Astrocyte (in vitro differentiated cells and primary cell): ENCODE measurements at places on chromosomes 1 and 21.

DNA sequence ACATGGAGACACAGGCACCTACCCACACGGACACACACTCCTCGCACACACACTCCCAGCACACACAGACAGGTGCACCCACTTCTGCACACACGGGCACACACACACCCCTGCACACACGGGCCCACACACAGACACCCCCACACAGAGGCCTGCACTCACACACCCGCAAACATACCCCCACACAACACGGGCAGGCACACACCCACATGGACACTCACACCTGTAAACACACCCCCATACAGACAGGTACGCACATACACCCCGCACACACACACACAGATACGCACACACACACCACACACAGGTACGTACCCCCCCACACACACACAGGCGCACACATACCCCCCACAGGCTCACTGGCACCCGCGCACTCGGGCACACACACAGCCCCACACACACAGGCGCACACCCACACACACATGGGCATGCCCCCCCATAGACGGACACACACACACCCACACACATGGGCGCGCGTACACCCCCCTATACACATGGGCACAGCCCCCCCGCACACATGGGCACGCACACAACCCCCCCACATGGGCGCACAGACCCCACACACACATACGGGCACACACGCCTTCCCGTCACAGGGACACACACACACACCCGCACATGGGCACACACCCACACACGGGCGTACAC lies 6.1 kb downstream of the ATAD3A start:
- no peak for DNase-seq

DNA sequence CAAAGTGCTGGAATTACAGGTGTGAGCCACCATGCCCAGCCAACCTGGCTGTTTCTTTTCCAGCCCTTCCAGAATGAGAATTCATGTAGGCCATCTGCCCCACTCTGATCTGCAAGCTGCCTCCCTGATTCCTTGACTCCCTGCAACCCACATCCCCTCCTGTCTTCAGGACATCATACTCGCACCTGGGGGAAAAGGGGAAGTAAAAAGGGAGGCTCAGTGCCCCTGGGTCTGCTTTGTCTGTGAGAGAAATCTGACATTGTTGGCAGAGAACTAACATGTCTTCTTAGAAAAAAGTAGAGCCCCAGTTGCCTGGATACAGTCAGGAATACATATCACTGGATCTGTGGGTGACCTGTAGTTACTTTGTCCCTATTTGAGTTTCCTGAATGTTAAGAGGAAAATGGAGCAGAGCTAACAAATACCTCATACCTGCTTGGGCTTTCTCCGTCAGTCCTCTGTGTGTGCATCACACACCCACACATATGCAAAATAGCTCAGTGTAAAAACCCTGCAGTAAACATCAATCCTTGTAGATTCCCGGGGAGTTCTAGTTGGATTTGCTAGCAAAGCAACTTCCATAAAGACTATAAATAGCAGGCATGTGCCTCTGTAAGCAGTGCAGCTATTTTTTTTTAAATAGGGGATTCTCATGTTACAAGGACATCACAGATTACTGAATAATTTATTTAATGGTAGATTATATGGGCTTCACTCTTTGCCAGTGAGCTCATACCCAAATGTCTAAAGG lies 62.9 kb downstream of the TEX35 start:
- DNase-seq = peak; percentile 8

DNA sequence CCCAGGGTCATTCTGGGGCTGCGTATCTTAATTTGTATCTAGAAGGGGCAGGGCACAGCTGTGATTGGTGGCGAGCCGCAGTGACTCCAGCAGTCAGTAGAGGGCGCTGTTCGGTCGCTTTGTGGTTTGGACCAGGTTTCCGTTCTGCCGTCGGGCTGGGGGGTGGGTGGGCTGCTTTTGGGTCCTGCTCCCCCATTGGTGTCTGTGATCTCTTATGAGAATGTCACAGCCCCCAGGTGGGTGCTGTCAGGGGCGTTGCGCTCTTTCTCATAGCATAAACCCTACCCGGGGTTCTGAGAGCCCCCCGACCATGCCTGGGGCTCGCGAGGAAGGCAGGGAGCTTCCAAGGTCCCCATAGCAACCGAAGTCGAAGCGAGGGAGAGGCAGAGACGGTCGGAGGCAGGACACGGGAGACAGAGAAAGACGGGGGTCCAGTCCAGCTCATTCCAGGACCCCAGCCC lies 5.4 kb downstream of the TFF3 start:
- DNase-seq = no peak

DNA sequence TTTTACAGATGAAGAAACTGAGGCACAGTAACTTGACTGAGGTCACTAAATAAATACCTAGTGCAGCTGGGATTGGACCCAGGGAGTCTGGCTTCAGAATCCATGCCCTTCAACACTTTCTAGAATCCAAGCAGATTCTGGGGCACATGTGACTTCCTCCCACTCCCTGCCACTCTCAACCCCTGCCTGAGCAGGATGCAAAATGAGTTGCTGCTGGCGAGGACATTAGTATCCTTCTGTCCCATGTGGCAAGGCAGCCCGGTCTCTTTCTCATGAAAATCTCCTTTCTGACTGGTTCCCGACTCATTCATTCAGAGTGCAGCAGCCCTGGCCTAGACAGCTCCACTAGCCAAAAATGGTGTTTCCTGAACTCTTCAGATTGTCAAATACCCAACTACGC lies 28.4 kb downstream of the TNNT2 start:
- no peak for DNase-seq

GRCh38 chr1:23718482-23718881 lies 24.8 kb upstream of the ELOA start:
- no peak for DNase-seq

DNA sequence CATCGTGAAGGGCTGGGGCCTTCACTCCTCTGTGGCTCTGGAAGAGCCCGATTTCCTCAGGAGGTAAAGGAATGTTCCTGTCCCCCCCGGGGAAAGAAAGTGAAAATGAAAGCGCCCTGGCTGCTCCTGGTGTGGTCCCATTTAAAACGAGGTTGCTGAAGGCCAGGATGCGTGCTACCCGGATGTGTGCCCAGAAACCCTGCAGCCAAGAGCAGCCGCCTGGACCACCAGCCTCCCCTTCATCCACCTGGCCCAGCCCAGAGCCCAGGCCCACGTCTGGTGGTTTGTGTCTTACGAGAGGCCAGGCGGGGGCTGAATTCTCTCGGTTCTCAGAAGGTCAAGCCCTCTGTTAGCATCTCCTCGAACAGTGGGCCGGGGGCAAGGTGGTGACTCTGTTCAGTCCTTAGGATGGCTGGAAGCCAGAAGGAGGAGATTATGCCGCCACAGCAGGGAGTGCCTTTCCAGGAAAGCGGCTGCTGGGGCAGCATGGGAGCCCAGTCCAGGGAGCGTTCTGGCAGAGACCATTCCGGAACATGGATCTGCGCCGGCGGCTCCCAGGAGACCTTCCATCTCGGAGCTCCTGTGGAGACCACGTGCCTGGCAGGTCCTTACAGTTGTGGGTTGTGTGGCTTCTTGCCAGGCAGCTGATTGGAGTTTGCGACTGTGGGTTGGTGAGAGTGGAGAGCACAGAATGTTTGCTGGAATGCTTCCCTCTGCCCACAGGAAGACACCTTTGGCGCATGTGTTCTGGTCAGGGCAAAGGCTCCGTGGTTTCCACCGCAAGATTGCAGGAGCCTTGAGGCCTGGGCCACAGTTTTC lies 1.4 kb downstream of the GUK1 start:
- peak; percentile 82 for DNase-seq

- DNase-seq = peak; percentile 13
Observed at GRCh38 chr1:58683519-58683918, 16.3 kb downstream of the MYSM1 start.

DNA sequence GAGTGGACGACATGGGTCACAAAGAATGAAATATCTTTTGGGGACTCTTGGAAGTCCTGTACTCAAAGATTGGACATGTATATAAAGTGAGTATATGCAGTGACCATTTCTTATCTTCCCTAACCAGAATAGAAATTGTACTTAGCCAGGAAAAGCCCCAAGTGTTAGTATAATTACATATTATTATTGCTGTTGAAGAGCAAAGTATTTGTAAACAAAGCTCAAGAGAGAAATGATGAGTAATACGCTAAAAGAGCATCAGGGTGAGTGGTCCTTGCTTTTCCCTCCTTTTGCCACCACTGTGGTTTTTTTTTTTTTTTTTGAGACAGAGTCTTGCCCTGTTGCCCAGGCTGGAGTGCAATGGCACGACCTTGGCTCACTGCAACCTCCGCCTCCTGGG lies 6.4 kb upstream of the CGN start:
- DNase-seq = no peak

- no peak for DNase-seq
Observed at GRCh38 chr1:212959266-212960220, 9.2 kb downstream of the VASH2 start.

DNA sequence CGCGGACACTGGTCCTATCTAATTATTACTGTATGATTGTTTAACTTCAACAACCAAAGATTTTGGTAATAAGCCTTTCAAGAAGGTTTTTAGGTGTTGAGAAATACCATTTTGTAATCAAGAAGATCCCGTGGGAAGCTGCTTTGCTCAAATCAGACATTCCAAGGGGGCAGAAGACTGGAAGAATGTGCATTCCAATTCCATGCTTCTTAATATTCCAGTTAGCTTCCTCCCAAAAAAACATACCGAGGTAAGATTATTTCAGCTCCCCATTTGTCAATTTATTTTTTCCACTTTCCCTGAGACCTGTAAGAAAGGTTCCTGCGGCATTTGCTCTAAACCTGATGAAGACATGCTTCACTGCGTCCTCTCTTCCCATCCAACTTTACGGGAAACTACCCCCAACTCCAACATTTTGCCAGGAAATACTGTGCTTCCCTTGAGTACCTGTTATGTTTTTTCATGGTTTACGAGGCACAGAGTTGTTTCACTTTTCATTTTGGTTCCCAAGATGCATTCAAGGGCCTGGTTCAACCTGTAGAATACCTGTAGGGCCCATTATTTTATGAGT lies 4.1 kb downstream of the CNN3 start:
- DNase-seq = peak; percentile 91

- no peak for DNase-seq
Observed at GRCh38 chr1:185444676-185445075, 127.6 kb upstream of the IVNS1ABP start.

- no peak for DNase-seq
Observed at GRCh38 chr1:98921817-98922216, 82.8 kb downstream of the PLPPR5 start.

DNA sequence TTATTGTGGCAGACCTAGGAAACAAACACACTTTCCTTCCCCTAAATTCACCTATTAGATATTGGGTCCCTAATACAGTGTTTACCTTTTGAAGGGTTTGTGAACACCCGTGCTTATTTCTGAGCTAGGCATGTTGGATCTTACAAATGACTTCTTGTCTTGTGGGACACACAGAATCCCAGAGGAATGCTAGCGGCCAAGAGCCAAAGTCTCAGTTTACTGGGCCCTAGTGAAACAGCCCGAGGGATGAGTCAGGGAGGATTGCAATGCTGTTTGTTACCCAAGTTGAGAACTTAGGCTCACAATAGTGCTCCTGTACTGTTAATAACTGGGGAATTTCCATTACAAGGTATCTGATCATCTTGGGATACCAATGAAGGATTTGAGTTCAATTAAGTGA lies 100.1 kb upstream of the AKT3 start:
- peak; percentile 94 for DNase-seq

DNA sequence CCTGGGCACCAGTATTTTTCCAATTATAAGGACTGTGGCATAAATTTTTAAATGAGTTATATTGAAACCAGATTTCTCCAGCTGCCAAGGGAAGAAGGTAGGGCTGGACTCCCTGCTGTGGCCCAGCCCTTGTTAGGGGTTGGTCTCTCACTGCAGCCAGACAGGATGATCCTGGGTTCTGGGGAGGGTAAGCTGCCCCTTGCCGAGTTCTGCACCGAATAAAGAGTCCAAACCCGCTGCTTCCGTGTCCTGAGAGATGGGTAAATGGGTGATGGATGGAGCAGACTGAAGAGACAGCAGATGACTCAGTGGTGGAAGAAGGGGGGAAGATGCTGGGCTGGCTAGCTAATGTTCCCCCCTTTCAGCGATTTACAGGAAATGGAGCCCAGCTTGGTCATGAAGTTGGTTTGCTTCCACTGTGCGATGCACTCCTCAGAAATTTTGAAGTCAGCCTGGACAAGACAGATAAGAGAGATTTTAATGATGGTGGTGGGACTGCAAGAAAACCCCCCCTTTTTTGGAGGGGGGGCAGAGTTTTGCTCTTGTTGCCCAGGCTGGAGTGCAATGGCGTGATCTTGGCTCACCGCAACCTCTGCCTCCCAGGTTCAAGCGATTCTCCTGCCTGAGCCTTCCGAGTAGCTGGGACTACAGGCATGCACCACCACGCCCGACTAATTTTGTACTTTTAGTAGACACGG lies 41.4 kb downstream of the YARS1 start:
- peak; percentile 80 for DNase-seq

DNA sequence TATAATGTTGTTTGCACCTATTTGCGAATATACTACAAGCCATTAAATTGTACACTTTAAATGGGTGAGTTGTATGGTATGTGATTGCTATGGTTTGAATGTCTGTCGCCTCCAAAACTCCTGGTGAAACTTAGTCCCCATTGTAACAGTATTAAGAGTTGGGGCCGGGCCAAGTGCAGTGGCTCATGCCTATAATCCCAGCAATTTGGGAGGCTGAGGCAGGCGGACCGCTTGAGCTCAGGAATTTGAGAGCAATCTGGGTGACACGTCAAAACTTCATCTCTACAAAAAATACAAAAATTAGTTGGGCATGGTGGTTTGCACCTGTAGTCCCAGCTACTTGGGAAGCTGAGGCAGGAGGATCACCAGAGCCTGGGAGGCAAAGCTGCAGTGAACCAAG lies 12.0 kb upstream of the SIM2 start:
- no peak for DNase-seq

DNA sequence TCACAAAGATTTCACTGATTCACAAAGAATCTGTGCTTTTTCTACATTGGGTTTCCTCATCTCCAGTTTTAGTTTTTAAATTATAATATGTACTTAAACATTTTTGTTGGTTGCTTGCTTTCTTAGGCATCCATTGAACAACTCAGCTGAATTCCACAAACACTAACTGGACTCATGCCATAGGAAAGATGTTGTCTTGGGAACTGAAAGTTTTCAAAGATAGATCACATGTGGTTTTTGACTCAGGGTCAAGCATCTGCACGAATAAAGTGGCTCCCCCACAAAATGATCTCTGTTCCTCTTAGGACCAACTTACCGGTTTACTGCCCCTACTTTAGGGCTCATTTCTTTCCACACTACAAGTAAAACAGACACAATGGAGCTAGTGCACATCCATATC lies 3.1 kb upstream of the KRTAP21-1 start:
- DNase-seq = no peak

DNA sequence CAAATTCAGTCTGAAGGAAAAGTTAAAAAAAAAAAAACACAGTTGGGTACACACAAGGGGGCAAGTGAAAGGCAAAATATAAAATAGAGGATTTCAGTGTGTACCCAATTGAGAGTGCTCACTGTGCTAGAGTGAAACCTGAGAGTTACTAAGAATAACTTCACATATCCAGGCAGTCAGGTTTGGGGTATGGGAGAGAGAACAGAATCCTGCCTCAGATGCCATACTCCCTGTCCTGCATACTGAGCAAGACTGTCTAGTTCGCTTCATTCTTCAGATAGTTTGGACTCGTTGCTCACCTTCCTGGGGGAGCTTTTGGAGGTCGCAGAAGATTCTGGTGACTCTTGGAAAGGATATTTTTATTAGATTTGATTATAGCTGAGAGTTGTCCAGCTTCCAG lies 20.4 kb downstream of the CEP85 start:
- no peak for DNase-seq

GRCh38 chr1:204408074-204408507 lies 3.5 kb downstream of the PPP1R15B start:
- peak; percentile 69 for DNase-seq
